Activated T-cell treated with anti-CD3 and anti-CD28 coated beads, Interleukin-2, amount 50 U/mL, for 72 hours (primary cell): ENCODE measurements at places on chromosomes 5 and 9. TPM values are rescaled to one million over a fixed set of nuclear protein-coding genes. Genes with fewer than 3 reads are reported as not detected.
A peak's percentile ranks its signal among the peaks of the same experiment; 100 is the strongest.

GRCh38 chr9:132551556-132551955 is 30.9 kb upstream of the BARHL1 start:
- no peak for DNase-seq

DNA sequence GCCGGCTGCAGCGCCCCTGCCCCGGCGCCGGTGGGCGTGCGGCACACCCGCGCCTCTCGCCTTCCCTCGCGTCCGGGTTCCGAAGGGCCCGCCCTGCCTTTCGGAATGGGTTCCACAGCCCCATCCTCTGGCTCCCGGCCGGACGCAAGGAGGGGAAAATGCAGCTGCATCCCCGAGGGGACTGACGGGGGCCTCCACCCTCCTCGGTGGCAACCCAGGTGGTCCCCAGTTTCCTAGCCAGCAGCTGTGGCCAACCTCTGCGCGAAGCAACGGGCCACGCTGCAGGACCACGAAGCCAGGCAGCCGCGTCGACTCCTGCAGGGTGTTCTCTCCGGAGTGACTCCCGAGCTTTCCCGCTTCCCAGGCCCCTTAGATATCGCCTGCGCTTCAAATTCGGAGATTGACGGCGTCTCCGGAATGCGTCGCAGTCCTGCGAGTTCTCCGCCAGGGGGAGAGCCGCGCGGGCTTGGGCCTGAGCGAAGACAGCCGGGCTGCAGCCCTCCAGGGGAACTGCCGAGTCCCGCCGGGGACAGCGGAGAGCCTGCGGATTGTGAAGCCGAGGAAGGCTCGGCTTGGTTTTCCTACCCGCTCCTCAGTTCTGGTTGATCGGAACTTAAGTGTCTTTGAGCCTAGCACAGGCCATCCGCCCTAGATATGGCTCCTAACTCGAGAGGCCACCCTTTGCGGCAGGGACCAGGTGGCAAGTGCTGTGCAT is 582 bp upstream of the APBA1 start:
- peak; percentile 84 for DNase-seq

GRCh38 chr9:29548436-29548835 is 1975.2 kb upstream of the C9orf72 start:
- DNase-seq = no peak

GRCh38 chr9:133238851-133239532 is 29.9 kb upstream of the OBP2B start:
- DNase-seq = peak; percentile 82

GRCh38 chr9:93244510-93245436 is 60.8 kb downstream of the WNK2 start:
- no peak for DNase-seq

- DNase-seq = no peak
Observed at GRCh38 chr5:16976625-16977008, 40.5 kb upstream of the MYO10 start.

DNA sequence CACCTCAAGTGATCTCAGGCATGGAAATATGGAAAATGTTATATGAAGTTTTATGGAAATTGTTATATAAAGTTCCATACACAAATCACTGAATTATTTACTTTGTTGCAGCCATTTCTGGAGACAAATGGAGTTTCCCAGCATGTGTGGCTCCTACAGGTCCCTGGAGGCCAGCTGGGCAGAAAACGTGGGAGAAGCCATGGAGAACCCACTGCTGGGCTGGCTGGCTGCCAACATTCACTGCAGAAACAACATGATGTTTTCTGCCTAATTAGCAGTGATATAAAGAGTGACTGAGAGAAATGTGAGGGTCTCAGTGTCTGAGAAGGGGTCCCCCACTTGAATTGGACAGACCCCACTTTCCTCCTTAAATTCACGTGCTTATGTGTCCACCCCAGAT is 208.8 kb upstream of the IRX2 start:
- DNase-seq = no peak

GRCh38 chr5:2433086-2433485 is 318.4 kb downstream of the IRX2 start:
- DNase-seq = no peak

- DNase-seq = no peak
Observed at GRCh38 chr9:95073918-95074317, 243.6 kb downstream of the FANCC start.

DNA sequence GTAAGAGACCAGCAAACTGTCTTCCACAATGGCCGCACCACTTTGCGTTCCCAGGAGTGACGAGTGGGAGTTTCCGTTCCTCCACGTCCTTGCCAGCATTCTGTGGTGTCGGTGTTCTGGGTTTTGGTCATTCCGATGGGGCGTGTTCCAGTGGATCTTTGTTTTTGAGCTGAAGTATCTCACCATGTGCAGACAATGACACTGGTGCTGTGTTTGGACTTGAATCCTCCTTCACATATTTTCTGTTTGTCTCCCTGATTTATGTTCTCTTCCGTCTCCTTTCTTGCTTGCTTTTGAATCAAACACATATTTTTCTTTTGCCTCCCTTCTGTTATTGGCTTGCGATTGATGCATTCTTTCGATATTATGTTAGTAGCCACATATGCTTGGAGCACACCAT is 60.8 kb upstream of the IRX4 start:
- no peak for DNase-seq

- DNase-seq = no peak
Observed at GRCh38 chr5:35214051-35214450, 16.2 kb downstream of the PRLR start.

DNA sequence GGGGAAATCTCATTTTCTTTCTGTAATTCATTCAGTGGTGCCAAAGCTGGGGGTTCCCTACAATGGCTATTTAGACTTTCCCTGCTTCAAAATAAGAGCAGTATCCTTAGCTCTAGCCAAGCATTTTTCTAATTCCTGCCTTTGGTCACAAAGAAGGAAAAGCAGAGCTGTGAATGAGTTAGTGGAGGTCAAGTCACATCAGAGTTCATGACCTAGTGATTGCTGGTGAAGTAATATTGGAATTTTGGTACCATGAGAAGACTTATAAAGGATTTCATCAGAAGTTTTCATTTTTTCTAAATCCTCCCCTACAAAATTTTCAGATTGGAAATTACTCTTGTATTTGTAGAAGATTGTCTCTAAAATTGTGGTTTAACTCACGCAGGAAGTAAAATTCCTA is 28.0 kb downstream of the DNAJC21 start:
- DNase-seq = no peak

DNA sequence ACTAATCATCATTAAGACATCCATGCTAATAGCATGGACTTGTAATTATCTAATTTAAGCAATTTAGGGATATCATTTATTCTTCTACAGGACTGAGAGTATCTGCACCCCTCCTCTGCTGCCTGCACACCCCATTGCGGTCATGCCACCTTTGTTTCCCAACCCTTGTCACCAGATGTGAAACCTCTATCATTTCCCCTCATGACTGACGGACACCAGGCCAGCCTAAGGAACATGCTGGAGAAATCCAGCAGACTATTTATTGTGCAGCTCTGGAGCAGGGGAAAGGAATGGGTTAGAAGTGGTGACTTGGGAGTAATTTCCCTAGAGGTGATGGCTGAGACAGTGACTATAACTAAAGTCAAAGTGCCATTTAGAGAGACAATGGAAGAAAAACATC is 40.7 kb downstream of the UGCG start:
- DNase-seq = no peak

DNA sequence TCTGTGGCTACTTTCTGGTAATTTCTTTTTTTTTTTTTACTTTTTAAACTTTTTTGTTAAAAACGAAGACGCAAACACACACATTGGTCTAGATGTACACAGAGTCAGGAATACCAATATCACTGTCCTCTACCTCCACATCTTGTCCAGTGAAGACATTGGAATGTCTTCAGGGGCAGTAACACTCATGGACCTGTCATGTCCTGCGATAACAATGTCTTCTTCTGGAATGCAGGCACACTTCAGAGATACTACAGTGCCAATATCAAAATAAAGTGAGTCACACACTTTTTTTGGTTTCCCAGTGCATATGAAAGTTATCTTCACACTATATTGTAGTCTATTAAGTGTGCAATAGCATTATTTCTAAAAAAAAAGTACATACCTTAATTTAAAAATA is 175.9 kb downstream of the ARRDC3 start:
- no peak for DNase-seq

- no peak for DNase-seq
Observed at GRCh38 chr9:7258688-7259396, 501.1 kb downstream of the KDM4C start.

GRCh38 chr9:94932652-94933510 is 206.4 kb downstream of the AOPEP start:
- no peak for DNase-seq

DNA sequence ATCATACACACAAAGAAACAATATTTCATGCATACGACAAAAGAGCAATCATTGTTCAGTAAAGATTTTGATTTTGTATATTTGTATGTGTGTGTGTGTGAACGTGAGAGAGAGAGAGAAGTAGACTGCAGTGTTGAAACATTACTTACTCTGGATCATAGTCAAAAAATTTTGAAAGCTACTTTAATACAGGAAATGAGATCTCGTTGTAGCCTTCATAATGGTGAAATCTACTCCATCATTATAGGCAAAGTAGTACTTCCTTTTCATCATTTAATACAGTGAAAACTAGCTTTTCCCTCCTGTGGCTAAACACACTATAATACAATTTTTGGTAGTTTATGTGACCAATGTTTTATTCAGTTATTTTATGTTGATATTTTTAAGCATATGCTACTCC is 1427.7 kb upstream of the C9orf72 start:
- no peak for DNase-seq

- DNase-seq = no peak
Observed at GRCh38 chr9:84374516-84374915, 34.0 kb upstream of the SLC28A3 start.

DNA sequence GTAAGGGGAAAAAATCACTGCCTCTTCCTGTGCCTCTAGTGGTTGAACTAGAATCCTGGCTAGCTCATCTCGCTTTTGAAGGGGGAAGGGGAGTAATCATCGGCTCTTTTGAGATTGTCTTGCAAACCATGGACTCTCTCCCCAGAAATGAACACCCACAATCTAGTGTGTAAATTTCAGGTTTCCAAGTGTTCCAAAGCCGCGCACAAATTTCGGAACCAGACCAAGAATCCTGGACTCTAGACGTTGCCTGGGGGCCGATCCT is 4.9 kb upstream of the FOXE1 start:
- DNase-seq = no peak

DNA sequence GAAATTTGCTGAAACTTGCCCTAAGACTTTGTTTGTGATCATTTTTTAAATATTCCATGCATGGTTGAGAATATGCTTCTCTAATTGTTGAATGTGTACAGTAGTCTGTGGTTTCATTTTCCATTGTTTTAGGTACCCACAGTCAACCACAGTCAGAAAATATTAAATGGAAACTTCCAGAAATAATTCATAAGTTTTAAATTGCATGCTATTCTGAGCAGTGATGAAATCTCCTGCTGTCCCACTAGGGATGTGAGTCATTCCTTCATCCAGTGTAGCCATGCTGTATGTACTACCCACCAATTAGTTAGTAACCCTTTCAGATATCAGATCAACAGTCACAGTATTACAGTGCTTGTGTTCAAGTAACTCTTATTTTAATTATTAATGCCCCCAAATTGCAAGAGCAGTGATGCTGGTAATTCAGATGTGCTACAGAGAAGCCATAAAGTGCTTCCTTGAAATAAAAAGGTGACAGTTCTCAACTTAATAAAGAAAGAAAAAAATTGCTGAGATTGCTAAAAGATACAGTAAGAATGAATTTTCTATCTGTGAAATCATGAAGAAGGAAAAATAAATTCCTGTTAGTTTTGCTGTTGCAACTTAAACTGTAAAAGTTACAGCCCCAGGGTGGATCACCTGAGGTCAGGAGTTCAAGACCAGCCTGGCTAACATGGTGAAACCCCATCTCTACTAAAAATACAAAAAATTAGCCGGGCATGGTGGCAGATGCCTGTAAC is 79.9 kb upstream of the FBXL17 start:
- DNase-seq = no peak

Gene PCDHB6
- total RNA-seq = not detected

Gene SPOCK1
- not detected for total RNA-seq

Gene TMOD1
- 3.8 TPM for total RNA-seq

Gene ADAMTSL2
- total RNA-seq = 0.17 TPM

Gene LURAP1L
- total RNA-seq = not detected

Gene NUTM2F
- total RNA-seq = not detected

Gene ISL1
- not detected for total RNA-seq

Gene ACTBL2
- total RNA-seq = not detected

Gene ZFYVE16
- 17.8 TPM for total RNA-seq

Gene GPX8
- not detected for total RNA-seq
